ENCODE measurements at places on chromosomes 11 and 22.

DNA sequence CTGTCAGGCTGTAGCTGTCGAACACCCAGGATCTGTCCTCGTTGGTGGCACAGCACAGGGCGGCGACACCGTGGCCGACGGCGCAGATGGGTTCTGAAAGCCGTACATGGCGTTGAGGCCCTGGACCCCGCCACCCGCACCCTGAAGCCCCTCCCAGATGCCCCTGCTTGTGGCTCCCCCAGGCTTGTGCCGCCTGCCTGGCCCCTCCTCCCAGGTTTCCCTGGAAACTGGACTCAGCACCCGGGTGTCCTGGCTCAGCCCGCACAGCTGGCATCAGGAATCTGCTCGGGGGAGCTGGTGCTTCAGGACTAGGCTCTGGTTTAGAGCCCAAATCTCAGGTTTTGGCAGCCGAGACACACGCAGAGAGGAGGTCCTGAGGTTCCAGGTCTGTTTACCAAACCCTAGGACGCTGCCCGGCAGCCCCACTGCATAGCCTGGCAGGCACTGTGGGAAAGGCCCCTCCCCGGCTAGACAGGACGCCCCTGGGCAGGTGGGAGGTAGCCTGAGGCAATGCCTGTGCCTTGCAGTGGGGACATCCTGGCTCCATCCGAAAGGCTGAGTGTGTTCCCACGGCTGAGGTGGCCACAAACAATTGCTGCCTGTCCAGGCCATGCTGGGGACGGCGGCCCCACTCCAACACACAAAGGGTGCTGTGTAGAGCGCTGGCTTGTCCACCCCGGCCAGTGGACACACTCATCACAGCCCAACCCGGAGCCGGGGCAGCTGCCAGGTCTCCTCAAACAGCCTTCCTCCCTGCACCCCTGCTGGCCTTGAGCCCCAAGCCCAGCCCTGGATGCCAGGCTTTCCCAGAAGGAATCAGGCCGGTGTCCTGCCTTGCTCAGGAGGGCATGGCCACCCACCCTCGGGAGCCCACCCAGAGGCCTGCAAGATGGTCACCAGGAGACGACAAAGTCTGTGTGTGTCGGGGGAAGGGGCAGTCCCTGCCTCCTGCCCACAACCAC, 4.6 kb downstream of the GATD1 start:
- no peak for DNase-seq

DNA sequence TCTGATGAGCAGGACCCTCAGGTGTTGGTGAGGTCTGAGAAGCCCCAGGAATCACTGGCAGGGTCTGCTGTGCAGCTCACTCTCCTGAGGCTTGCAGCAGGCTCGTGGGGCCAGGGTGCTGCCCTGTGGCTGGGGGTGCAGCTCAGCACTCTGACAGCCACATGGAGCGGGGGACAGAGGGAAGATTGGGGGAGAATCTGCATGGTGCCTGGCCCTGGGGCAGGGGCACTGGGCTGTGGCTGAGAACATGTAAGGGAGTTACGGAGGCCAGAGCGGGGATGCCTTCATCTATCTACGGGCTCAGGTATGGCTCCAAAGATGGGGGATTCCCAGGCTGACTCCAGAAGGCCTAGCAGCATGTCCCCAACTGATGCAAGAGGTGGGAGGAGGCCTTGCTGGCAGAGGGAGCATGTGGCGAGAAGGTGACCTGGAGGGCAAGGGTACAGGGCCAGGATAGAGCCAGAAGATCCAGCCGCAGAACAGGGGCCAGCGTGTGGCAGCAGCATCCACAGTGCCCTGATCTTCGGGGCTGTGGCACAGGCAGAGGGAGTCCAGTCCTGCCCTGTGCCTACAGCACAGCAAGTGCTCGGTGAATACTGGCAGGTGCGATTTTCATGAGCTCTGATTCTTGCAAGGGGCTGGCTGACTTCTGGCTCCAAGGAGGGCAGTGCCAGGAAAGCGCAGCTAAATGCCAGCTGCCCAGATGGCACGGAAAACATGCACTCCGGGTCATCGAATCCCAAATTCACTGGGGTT, 184.7 kb downstream of the CTTN start:
- no peak for DNase-seq

DNA sequence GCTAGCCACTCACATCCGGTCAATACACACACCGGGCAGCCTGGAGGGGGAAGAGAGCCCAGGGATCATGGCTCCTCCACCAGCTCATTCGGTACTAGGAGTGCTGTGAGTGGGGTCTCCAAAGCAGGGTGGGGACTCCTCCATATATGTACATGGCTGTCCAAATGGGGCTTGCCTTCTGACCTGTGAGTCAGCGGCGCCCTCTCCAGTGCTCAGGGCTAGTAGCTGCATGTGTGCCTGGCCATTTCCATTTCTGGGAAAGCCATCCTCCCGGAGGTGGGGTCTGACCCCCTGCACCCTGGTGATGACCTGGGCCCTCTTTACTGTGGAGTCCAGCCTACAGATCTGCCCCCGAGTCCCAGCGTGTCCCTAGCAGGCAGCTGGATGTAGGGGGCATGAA, 181.9 kb downstream of the CEP164 start:
- no peak for DNase-seq

DNA sequence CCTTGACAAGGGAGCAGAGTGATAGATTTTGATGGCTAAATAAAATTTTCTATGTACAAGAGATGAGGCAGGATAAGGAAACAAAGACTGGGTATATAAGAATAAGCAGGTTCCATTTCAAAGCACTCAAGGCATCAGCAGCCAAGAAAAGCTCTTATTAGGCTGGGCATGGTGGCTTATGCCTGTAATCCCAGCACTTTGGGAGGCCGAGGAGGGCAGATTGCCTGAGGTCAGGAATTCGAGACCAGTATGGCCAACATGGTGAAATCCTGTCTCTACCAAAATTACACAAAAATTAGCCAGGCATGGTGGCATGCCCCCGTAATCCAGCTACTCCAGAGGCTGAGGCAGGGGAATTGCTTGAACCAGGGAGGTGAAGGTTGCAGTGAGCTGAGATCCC, 563.4 kb upstream of the CCDC179 start:
- no peak for DNase-seq

Measured in kidney capillary endothelial cell (primary cell).